ENCODE measurements at places on chromosomes 2 and 18.

DNA sequence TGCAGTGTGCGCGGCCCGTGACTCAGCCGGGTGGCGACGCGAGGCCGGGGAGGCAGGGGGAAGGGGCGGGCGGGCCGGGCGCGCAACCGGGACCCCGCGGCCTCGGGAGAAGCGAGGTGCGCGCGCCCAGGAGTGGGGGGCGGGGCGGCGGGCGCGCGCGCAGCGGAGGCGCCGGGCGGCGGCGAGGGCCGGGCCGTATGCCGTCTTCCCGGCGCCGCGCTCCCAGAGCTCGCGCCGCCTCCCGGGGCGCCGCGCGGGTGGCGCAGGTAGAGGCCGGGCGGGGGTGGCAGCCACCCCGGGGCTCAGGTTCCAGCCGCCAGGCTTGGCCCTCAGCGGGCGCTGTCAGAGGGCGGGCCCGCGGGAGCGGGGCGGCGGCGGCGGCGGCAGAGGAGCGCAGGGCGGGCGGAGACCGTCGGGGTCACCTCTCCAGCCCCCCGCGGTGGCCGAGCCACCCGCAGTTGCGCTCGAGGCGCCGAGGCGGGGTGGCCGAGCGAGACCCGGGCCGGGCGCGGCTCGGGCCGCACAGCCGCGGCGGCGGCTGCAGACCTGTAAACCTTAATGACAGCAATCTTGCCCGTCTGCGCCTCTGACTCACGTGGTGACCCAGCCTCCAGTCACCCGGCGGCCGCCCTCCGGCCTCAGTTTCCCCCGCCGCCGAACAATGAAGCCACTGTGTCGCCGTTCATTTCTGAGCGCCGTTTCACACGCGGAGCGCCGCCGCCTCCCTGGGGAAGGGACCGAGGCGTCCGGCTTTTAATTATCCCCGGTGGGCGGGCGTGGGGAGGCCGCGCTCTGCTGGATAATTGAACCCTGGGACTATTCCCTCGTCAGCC lies 25.3 kb upstream of the SMAD7 start:
- peak; percentile 49 for DNase-seq

- DNase-seq, result no peak
Measured at GRCh38 chr2:225456619-225457260, 57.2 kb downstream of the NYAP2 start.

- no peak for DNase-seq
Measured at GRCh38 chr2:99682275-99683060, 192.7 kb upstream of the REV1 start.

GRCh38 chr2:164831180-164831579 lies 10.4 kb downstream of the COBLL1 start:
- DNase-seq, result no peak

- DNase-seq, result no peak
Measured at GRCh38 chr18:39681061-39681460, 2115.5 kb upstream of the CELF4 start.

- DNase-seq, result no peak
Measured at GRCh38 chr2:172552547-172553291, 3.2 kb upstream of the PDK1 start.

DNA sequence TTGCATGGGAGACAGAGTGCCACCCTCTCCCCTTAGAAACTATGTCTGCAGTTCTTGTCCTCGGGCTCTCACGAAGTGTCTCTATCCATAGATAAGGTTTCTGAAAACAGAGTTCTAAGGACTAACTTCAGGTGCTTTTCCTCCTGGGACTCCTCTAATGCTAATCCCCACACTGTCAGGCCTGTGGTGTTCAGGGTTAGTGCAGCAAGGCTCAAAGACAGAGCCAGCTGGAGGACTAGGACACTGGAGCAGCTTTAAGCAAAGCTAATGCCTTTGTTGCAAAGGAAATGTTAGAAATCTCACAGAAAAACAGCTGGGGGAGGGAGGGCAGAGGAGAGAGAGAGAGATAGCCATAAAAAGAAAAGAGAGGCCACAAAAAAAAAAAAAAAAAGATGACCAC lies 824.0 kb upstream of the FSHR start:
- DNase-seq, result no peak

- DNase-seq, result no peak
Measured at GRCh38 chr2:31066551-31066950, 71.7 kb downstream of the GALNT14 start.
